GM23338 (cell line): ENCODE measurements at places on chromosomes 2 and 18.

GRCh38 chr18:44725300-44726058 is 44.8 kb downstream of the SETBP1 start:
- no peak for DNase-seq

DNA sequence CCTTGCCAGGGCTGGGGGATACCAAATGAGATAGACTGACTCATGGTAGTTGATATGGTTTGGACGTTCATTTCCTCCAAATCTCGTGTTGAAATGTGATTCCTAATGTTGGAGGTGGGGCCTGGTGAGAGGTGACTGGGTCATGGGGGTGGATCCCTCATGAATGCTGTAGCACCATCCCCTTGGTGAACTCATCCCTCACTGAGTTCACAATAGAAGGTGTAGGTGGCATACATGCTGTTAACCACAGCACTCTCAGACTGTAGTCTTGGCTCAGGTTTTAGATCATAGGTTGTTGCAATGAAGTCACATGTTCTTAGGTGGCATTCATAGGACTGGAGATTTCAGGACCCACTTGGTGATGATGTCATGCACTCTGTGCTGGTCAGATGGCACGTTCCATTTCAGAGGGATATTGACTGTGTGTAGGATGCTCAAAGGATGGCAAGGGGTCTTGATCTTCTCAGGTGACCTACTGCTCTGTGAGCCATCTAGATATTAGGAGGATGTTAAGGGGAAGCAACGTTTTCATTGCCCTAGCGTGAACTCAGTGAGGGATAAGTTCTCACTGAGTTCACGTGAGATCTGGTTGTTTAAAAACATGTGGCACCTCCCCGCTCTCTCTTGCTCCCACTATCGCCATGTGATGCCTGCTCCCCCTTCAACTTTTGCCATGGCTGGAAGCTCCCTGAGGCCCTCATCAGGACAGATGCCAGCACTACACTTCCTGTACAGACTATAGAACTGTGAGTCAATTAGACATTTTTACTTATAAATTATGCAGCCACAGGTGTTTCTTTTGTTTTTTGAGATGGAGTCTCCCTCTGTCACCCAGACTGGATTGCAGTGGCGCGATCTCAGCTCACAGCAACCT is 73.8 kb upstream of the ACAA2 start:
- peak; percentile 64 for DNase-seq

- DNase-seq, result peak; percentile 18
These were observed 114.7 kb downstream of the FAM210A start for GRCh38 chr18:13611601-13612195.

DNA sequence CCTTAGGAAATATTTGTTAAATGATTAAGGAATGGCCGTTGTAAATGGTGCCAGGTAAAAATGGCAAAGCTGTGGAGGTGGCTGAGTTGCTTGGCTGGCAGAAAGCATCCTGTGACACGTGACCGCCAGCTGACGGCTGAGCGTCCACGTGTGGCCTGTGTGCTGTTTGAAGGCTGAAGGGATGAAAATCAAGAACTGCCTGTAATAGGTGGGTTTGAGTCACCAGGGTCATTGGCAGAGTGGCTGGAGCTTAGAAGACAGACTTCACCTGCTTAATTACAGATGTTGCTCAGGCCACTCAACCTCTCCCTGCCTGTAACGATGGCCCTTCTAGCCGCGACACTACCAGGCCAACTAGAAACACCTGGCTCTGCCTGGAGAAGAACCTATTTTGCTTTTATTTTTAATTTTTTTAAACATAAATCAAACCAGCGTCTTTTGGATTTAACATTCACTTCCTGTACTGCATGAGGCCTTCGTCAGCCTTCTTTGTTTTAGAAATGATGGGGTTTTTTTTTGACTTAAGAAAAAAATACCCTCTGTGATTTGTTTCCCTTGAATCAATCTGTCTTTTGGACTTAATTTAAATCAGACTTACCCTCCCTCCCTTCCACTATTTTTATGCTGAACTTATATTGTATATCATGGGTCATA is 206.5 kb downstream of the PRKCE start:
- DNase-seq, result no peak

DNA sequence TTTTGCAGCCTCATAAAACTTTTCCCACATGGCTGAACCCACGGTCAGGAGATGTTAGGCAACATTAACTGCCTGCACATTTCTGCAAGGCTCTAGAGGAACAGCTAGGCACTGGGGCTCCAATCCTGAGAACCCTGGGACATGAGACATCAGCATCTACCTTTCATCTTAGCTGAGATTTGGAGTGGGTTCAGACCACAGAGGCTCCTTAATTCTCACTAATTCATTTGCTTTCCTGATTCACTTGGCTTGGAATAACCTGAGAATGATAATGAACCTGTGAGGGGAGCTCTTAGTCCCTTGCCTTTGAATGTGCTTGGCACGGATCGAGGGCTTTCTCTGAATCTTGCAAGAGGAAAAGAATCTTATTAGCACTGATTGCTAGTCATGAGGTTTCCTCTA is 266.2 kb downstream of the FIGN start:
- peak; percentile 47 for DNase-seq

- no peak for DNase-seq
These were observed 118.8 kb downstream of the CTIF start for GRCh38 chr18:48657447-48658120.

DNA sequence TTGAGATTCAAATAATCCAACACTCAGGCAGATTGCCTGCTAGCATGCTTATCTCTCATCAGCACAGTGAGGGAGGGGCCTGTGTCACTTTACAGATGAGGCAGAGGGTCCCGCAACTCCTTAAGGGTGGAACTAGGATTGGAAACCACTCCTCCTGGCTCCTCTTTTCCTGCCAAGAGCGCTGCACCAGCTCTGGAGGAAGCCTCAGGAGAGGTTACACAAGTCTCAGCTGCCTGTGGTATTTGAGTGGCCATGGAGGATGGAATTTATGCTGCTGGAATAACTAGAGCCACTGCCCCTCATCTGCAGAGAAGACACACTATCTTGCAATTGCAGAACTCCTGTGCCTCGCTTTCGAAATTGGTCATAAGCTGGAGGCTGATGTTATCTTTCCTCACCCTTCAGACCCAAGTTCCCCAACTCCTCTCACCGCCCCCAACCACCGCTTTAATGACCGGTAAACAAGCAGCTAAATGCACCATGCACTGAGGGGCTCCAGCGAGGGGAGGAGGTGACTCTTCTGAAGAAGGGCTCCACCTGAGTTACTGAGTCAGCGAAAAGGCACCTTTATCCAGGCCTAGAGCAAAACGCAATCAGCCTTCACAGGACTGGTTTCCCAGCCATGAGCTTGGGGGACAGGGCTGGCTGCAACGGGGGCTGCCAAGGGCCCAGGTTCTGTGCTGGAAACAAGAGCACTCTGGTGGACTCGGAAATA is 245.8 kb downstream of the SOX11 start:
- no peak for DNase-seq

GRCh38 chr2:38959938-38960608 is 70.4 kb downstream of the ARHGEF33 start:
- DNase-seq, result peak; percentile 94

GRCh38 chr2:104443145-104443544 is 410.8 kb upstream of the POU3F3 start:
- no peak for DNase-seq

DNA sequence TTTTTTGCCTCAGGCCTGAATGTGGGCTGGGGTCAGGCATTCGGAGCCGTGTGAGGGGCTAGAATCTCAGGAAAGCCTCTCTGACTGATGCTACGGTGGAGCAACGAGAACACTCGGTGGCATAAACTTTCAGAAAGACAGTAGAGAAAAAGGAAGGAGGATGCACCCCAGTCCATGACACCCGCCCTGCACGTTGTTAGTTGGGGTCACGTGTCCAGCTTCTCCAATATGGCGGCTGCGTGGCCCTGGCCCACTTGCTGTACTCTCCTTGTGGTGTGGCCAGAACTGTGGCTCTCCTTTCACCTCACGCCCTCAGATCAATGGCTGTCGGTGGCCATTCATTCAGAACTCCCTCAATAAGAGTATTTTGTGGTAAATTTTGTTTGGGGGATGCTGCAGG is 131.2 kb downstream of the KCTD1 start:
- no peak for DNase-seq

GRCh38 chr18:22928339-22928738 is 4.8 kb upstream of the RBBP8 start:
- no peak for DNase-seq

DNA sequence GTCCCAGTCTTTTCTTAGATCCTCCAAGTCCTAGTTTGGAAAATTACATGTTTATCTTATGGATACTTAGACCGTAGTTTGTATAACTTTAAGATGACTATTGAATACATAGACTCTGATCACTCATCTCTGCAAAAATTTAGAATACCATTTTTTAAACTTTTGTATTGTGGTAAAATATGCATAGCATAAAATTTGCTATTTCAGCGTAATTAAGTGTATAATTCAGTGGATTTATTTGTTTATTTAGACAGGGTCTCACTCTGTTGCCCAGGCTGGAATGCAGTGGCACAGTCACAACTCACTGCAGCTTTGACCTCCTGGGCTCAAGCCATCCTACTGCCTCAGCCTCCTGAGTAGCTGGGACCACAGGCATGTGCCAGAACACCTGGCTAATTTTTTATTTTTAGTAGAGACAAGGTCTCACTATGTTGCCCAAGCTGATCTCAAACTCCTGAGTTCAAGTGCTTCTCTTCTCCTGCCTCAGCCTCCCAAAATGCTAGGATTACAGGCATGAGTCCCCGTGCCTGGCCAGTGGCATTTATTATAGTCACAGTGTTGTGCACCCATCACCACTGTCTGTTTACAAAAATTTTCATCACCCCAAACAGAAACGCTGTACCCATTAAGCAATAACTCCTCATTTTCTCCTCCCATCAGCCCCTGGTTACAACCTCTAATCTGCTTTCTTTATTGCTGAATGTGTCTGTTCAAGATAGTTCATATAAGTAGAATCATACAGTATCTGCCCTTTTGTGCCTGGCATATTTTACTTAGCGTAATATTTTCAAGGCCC is 90.0 kb downstream of the MAP3K20 start:
- DNase-seq, result no peak

GRCh38 chr2:8608411-8608954 is 73.4 kb upstream of the ID2 start:
- DNase-seq, result no peak

GRCh38 chr2:32931519-32931918 is 15.2 kb upstream of the LTBP1 start:
- no peak for DNase-seq

DNA sequence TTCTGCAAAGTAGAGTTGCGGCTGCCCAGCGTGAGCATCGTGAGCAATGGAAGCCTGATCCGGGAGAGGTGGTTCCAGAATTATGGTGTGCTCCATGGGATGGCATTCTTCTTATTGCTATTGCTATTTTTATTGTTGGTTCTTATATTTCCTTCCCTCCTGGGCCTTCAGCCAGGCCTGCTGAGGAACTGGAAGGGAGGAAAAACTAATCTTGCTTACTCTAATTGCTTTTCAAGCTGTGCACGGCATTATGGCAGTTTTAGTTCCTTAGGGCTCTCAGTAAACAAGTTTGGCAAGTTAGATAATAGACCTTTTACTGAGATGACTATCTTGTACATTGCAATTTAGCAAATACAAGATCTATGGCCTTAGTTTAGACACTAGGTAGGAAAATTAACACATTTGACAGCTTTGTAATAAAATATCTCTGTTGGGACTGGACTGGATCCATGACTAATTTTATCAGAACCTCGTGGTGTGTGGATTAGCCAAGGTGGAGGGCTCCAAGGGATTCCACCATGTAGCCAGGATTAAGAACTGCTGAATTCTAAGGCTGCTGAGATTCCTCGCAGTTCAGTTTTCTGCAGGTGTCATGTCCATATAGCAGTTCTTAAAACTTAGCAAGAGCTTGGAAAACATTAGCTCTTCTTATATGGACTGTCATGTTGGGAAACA is 6.0 kb downstream of the RSAD2 start:
- DNase-seq, result no peak
